Stimulated activated CD4-positive, alpha-beta T cell treated with anti-CD3 and anti-CD28 coated beads, Interleukin-1b, Interleukin-23, amount 100 ng/mL, for 1 hour (primary cell): ENCODE measurements at places on chromosomes 4 and X.

- no peak for DNase-seq
Observed at GRCh38 chr4:23213198-23213597, 520.5 kb downstream of the GBA3 start.

DNA sequence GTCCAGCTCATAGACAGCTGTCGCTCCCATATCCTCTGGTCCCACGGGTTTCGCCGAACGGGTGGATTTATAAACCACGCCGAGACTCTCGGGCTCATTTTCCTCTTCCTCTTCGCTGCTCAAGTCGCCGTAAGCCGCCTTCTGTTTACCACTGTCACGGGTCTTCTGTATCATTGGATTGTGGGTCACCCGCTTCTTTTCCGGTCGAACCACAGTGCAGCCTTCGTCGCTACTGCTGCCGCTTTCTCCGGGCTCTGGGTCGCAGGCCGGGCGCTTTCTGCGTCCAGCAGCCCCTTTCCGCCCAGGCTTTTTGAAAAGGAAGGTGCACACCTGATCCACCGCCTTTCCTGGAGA lies 311 bp downstream of the RNF113A start:
- no peak for DNase-seq

DNA sequence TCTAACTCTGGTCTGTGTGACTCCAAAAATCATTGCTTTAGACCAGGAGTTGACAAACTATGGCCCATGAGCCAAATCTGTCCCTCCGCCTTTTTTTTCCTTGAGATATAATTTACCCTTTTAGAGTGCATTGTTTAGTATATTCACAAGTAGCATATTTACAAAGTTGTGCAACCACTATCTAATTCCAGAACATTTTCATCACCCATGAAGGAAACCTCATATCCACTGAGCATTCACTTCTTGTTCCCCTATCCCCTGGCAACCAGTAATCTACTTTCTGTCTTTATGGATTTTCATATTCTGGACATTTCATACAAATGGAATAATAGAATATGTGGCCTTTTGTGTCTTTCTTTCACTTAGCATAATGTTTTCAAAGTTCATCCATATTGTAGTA lies 67.4 kb upstream of the CITED1 start:
- no peak for DNase-seq

DNA sequence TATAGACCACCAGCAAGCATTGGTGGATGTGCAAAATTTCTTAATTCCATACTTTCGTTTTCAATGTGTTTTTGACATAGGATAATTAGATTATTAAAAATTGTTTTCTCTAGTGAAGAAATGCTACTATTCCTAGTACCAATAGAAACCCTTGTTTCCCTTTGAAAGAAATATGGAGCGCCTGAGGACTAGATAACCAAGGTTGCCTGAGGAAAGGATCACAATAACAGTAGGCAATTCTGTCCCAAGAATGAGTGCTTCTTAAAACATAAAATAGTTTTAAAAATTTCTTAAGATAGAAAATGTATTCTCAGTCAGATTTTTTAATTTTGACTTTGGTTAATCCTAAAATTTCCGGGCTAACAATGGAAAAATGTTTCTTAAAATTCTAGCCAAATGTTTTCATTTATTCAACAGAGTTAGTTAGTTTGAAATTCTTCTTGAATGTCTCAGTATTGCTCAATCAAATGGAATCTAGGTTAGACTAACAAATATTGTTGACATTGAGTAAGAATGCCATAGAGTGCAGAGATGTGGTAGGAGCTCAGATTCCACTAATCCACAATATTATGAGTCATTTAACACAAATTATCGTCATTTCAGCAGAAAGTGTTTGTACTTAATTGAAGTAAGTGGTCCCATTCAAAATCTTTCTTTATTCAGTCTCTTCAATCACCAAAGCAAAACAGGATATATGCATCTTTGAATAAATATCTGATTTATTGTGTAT lies 666.0 kb downstream of the GRID2 start:
- DNase-seq, result no peak

- no peak for DNase-seq
Observed at GRCh38 chr4:127071443-127071842, 561.3 kb upstream of the INTU start.

- no peak for DNase-seq
Observed at GRCh38 chrX:46653482-46653881, 79.9 kb downstream of the CHST7 start.

GRCh38 chrX:100368167-100368566 lies 41.9 kb downstream of the PCDH19 start:
- DNase-seq, result no peak

- no peak for DNase-seq
Observed at GRCh38 chr4:184284336-184284690, 66.6 kb upstream of the ENPP6 start.

- no peak for DNase-seq
Observed at GRCh38 chrX:13367950-13368349, 48.1 kb upstream of the ATXN3L start.

GRCh38 chrX:81120258-81120935 lies 81.3 kb downstream of the HMGN5 start:
- DNase-seq, result no peak

DNA sequence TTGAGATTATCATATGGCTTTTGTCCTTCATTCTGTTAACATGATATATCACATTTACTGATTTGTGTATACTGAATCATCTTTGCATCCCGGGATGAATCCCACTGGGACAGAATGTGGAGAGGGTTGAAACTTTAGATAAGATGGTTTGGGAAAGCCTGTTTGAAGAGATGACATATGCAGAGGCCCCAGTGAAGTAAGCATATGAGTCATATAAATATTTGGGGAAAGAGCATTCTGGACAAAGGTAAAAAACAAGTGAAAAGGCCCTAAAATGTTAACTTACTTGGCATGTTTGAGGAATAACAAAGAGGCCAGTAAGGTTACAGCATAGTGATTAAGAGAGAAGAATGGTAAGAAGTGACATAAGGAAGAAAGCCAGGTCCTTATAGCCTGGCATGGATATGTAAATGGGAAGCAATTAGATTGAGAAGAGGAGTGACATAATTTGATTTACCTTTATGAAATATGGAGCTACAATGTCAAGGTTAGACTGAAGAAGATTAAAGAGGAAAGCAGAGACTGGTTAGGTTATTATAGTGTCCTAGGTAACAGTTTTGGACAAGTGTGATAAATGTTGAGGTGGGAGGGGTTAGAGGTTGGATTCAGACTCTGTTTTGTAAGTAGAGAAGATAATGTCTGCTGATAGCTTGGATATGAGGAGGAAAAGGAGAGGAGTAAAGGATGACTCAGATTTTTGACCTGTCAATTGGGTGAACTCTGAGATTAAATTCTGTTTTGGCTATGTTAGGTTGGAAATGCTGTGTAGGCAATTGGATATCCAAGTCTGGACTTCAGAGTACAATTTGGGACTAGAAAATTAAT lies 54.6 kb upstream of the DRP2 start:
- no peak for DNase-seq

DNA sequence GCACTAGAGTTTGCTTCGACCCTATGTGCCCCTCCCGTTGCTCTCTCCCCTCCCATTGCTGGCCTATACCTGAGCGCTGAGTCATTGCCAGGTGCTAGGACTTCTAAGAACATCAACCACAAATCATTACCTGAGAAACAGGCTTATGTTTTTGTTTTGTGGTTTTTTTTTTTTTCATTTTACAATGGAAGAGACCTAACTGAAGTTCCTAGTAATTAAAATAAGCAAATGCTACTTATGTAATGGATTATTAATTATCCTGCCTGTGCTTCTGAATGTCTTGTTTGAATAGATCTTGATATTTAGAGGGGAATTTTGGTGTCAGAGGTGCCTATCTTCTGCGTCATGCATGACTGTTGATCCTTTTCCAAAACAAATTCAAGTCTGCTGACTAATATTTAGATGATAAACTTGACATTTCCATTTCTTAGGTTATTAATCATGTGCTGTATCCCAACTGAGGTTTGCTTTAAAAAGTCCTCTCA lies 275.4 kb upstream of the CPEB2 start:
- no peak for DNase-seq

DNA sequence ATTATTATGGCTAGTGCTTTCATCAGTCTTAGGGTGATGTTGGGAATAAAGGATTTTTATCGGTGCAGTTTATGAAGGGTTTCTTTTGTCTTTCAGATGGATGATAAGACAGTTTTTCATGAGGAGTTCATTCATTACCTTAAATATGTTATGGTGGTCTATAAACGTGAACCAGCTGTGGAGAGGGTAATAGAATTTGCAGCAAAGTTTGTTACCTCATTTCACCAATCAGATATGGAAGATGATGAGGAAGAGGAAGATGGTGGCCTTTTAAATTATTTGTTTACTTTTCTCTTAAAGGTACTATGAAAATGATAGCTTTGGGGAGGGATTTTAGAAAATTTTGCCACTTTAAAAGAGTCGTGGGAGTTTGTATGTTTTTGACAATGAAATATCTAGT lies 1.3 kb downstream of the NCAPG start:
- no peak for DNase-seq

- no peak for DNase-seq
Observed at GRCh38 chr4:95500361-95500760, 48.4 kb downstream of the UNC5C start.

DNA sequence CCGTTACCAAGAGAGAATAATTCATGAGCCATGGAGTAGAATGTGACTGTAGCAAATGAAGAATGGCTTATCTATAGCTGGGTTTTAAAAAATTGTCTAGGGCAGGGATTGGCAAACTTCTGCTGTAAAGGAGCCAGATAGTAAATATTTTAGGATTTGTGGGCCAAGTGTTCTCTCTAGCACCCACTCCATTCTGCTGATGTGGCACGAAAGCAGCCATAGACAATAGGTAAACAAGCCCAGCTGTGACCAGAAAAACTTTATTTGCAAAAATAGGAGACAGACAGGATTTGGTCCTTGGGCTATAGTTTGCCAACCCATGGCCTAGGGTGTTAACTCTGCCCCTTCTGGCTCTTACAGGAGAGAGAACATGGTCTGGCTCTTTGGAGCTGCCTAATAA lies 127.2 kb downstream of the AKAP4 start:
- no peak for DNase-seq

- no peak for DNase-seq
Observed at GRCh38 chr4:183370786-183371185, 48.6 kb upstream of the CLDN24 start.

- DNase-seq, result no peak
Observed at GRCh38 chrX:149495573-149496071, 9.5 kb downstream of the IDS start.

- DNase-seq, result no peak
Observed at GRCh38 chr4:168908093-168908492, 102.0 kb downstream of the CBR4 start.

DNA sequence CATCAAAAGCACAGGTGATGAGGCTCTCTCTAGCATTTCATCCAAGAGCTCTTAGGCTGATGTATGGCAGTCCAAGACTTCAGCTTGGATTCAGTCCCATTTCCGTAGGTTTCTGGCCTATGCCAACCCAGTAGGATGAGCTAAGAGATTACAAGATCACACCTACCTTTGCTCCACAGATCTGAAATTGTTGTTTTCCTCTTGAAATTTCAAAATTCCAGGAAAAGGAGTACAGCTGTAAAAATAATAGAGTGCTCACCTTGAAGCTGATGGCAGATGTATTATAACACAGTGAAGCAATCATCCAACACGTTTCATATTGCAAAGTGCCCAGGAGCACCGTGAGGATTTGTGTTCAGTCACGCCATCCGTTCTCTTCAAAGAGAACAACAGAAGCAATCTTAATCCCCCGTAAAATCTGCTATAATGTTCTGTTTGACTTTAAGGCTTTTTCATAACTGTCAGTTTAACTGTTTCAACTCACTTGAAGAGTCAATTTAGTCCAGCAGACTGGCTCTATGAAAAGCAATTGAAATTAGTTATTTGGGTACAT lies 137.5 kb downstream of the CPE start:
- no peak for DNase-seq

GRCh38 chrX:39653691-39654090 lies 444.1 kb downstream of the BCOR start:
- DNase-seq, result no peak

DNA sequence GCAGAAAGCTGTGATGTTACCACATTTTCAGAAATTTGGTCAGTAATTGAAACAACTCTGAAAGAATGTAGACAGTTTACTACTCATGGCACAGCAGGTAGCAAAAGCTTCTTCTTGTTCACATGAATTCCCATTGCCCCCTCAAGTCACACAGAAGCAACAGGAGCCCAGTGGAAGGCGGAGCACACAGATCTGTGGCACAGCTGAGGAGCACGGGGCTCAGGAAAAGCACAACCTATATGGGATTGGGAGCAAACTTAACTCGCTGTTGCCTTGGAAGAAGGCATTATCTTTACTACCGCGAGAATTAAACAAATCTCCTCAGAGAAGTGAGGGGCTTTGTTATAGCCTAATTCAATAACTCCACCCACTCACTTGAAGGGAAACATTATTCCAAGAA lies 358.5 kb downstream of the SPOCK3 start:
- DNase-seq, result no peak

DNA sequence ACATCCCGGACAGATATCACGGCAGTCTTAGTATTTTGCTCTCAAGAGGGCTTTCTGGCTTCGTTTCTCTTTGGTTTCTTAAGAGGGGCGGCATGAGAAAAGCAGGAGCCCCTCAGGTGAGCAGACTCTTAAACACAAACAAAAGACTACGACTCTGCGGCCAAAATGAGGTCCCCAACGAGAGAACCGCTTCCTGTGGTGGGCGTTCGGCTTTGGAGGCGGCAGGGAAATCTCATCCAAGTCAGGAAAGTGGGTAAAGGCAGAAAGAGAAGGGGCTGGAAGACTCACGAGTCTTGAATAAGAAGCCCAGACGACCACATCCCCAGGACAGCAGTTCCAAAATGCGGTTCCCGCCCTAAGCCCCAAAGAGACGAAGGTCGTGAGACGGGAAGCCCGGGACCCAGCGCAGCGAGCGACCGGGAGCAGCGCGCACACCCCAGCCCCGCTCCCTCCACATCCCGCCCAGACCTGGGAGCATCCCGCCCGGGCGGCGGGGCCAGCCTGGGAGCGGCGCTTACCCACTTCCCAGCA lies 409 bp downstream of the UGDH start:
- DNase-seq, result no peak

- no peak for DNase-seq
Observed at GRCh38 chrX:47632666-47633065, 2.9 kb upstream of the CFP start.

GRCh38 chr4:119750048-119750447 lies 121.4 kb upstream of the PDE5A start:
- no peak for DNase-seq

DNA sequence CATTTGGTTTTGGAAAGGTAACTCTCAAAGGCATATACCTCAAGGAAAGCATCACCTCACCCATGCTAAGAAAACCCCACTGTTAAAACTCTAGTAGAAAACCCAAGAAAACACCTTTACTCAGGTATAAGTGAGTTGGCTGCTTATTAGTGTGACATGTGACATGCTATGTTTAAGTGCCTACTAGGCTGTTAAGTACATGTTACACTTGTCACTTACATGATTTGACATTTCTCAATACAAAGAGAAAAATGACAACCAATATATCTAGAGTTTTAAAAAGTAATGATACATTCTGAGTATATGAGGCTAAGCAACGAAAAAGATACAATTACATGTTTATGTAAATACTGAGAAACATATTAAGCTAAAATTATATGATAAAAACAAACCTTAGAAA lies 1548.3 kb upstream of the TENM3 start:
- DNase-seq, result no peak
